Left colon (tissue), 2 donors: ENCODE measurements at places on chromosomes 16 and 17.

GRCh38 chr16:12951976-12952375, 50.6 kb downstream of the SHISA9 start:
- DNase-seq = no peak

DNA sequence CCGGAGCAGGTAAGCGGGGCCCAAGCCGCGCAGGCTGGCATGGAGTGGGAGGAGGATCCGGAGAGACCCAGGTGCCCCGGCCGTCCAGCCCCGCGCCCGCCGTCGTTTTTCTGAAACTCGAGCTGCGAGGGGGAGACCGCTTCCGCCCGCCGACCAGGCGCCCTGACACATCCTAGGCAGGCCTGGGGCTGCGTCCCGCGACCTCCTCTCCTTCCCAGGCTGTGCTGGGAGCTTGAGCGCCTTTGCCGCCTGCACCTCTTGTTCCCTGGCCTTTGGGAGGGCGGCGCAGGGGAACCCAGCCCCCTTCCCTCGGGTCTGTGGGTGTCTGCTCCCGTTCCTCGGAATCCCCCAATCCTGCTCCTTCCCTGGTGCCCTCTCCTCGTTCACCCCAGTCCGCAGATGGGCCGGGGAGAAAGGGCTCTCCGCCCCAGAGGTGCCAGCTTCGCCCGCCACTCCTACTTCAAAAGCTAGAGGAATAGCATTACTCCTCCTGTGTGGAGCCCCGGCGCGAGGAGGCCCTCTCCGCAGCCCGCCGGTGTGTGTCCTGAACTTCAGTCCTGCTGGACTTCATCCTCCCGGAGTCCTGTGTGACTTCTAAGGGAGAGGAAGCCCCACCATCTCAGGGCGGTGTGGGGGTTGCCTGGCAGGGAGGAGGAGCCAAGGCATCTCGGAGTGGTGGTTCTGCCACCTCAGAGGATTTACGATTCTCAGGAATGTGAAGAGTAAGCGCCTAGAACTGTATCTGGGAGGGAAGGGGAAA, 1.0 kb downstream of the NHERF1 start:
- peak; percentile 63 for DNase-seq

DNA sequence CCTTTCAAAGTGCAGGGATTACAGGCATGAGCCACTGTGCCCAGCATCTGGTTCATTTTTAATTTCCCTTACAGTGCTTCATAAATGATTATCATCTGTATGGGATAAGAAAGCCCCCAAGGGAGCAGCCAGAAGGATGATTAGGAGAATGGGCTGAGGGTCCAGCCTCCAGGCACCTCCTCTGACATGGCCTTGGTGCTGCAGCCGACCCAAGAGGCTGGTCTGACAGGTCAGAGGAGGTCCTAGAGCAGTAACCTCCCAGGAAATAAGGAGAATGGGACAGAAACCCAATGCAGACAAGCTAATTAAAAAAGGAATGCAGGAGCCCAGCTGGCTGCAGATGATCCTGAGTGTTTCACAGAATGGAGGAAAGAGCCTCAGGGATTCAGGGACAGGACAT, 29.0 kb downstream of the MRC2 start:
- DNase-seq = no peak

DNA sequence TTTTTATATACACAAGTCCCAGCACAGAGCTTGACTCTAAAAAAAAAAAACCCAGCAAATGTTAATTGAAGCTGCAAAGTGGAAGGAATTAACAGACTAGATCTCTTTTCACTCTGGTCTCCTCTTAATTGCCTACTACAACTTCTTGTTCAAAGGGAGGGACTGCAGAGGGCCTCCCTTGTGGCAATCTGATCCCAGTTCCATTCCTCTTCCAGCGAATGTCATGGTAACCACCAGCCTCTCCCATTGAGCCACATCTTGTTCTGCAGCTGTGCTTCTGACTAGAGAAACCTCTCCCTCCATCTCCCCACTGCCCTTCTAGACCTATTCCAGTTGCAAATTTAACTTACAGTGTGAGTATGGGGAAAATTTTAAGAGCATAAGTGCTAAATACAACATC, 5.9 kb downstream of the SUPT6H start:
- no peak for DNase-seq

GRCh38 chr17:78341559-78342448, 18.1 kb downstream of the SOCS3 start:
- peak; percentile 81 for DNase-seq
